NCI-H1930 (cell line): ENCODE measurements at places on chromosomes 7 and 10.

GRCh38 chr7:105391429-105391828, 2.7 kb upstream of the SRPK2 start:
- no peak for DNase-seq

GRCh38 chr7:46357290-46357689, 436.2 kb upstream of the IGFBP3 start:
- no peak for DNase-seq

- DNase-seq: no peak
Observed at GRCh38 chr7:42448901-42449300, 211.9 kb upstream of the GLI3 start.

DNA sequence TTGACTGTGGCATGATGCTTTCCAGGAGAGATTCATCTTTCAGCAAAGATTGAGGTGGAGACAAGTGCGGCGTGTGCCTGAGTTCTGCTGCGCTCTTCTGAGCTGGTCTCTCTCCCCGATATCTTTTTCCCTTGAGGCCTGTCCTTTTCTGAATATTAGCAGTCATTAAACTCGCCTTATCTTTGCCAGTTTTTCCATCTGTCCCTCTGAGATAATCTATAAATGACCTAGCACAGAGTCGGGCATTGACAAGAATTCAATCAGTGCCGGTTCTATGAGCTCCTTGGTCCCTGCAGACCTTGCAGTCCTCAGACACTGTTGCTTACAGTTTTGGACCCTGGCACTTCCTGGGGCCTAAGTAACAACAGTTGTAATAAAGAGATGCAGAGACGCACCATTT, 89.7 kb upstream of the IKZF1 start:
- DNase-seq: no peak

DNA sequence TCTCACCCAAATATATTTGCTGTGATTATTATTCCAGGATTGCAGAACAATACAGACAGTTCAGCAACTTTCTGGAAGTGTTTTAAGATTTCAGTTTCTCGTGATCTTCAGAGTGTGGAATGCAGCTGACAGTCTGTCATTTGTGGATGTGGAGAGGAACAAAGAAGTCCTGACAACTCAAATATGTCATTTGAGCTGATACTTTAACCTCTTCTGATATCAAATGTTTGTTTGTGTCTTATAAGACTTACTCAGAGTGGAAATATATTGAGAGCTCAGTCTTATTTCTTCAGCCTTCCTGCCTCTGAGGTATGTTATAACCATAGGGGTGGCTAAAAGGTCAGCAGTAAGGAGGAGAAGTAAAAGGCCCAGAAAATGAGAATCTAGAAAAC, 96.4 kb downstream of the OSBPL3 start:
- no peak for DNase-seq

DNA sequence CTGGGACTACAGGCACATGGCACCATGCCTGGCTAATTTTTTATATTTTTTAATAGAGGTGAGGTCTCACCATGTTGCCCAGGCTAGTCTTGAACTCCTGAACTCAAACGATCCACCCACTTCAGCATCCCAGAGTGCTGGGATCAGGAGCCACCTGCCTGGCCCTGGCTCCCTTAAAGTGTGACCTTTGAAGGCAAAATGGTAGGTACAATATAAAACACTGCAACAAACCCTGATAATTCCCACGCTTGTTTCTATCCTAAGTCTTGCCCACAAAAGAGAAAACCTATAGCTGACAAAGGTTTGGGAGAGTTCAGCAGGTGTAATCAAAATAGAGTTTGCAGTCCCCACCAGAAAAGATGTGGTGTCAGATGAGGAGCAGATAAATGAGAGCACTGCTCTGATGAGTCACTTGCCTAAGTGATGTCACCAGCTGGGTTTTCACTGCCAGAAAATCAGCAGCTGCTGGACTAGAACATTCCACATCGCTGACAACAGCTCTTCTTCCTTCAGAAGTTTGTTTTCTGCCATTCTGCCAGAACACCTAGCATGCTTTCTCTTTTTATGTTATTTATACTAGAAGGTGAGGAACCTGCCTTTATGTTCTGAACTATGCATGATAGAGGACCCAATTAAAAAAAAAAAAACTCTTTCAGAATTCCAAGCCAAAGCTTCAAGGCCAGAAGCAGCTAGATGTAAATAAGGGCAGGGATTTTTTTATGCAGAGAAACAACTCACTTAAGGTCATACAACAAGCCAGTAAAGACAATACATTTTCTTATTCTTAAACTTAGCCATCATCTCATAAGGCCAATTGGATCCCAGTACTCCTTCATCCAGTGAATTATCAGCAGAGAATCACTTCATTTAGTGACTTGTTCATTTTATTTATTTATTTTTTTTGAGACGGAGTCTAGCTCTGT, 18.0 kb downstream of the PURB start:
- no peak for DNase-seq

GRCh38 chr10:77190291-77190690, 447.3 kb downstream of the KCNMA1 start:
- no peak for DNase-seq

DNA sequence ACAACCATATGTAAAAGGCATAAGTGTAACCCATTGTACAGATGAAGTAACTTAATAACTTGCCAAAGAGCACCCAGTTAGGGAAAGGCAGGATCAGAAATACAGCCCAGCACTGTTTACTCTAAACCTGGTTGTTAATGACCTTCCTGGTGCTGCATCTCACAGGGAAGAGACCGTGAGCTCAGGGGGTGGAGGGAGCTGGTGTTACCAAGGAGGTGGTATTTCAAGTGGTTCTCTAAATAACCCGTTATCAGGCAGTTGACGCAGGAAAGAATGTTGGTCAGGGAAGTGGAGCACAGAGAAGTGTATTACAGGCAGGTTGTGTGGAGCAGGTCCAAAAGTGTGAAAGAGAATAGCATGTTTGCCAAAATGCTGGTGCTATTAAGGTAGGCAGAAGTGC, 4.4 kb upstream of the ST7 start:
- DNase-seq: no peak

DNA sequence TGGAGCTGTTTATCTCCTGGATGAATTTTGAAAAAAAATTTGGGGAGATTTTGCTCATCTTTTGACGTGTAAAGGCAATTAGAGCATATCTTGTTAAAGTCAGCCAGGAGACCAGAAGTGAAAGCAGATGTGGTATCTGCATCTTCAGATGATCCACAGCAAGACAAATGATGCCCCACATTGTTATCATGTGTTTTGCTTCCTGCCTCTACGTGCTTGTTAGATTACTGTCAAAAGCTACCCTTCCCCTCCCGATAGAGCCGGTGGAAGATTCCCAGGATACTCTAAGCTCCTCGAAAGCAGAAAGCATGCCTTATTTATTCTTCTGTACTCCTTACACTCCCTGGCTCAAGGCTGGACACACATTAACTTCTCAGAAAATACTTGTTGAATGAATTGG, 12.9 kb downstream of the COL17A1 start:
- DNase-seq: no peak

DNA sequence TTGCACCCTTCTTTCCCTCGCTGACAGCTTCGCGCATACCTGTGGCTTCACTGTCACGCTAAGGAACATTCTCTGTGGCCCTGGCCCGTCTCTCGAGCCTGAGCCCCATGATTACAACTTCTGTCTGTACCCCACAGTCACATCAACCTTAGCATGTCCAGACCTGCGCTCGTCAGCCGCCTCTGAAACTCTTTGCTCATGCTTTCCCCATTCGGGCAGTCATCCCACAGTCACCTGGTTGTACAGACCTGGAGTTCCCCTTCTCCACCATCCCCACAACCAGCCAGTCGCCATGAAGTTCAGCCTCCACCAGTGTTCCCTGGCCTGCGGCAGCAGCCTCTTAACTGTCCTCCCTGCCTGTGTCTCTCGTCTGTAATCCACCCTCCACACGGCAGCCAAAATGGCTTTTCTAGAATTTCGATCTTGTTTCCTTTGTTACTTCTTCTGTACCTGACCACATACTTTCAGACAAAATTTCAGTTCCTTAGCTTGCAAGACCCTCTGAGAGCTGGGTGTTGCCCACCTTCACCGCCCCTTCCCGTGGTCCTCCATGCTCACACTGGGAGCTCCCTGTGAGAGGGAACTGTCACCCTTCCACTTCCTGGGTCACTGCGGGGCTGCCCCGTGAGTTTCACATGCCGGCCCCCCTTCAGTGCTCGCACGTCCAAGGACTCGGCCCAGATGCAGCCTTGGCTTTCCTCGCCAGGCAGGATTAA, 229.2 kb downstream of the CELF2 start:
- DNase-seq: no peak

DNA sequence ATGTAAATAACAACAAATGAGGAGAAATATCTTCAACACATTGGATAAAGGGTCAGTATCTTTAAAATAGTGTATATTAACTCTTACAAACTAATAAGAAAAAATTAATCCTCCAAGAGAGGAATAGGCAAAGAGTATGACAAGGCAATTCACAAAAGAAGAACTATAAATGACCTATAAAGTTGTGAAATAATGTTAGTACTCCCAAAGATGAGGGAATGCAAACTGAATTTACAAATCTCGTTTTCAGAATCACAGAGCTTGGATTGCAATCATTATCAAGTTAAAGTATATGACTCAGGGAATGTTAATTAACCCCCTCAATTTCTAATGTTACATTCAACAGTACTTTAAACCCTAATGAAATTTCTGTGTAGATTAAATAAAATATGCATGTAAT, 87.3 kb upstream of the TARP start:
- DNase-seq: no peak

DNA sequence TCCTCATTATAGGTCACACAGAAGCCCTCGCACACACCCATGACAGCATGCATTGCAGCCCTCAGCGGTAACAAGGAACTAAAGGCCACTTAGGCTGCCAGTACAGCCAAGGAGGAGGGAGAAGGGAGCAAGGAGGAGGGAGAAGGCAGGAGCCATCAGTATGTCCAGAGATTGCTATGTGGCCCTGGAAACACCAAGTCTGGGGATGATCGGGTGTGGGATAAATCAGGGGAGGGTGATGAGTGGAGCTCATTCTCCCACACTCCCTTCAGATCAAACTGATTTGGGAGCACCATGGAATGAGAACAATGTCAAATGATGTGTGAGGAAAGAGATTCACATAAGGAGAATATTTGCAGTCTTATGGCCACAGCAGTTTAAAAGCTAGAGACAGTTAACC, 350.9 kb downstream of the TNS3 start:
- no peak for DNase-seq

GRCh38 chr7:116403265-116403664, 96.3 kb upstream of the CAV2 start:
- no peak for DNase-seq

- DNase-seq: no peak
Observed at GRCh38 chr10:12397941-12398340, 48.6 kb downstream of the CAMK1D start.

DNA sequence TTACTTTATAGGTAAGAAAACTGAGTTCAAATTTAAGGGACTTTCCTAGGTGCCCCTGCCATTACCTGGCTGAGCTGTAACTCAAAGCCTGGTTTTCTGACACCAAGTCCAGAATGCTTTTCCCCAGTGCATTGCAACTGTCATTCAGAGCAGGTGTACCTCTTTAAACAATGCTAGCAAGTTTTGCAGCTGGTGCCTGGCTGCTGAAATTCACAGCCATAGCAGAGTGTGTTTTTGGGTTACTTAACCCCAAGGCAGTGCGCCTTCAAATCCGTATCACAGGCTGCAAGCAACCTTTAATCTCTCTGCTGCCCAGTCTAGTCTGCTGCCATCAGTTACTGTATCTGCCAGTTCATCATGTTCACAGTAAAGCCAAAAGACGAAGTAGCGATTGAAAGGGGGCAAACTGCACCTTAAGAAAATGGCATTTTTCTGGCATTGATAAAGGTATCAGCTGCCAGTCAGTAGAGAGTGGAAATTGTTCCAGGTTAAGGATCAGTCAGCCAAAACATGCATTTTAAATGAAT, 265.4 kb downstream of the CSTF2T start:
- DNase-seq: no peak

GRCh38 chr7:150565239-150565638, 2.0 kb upstream of the GIMAP4 start:
- no peak for DNase-seq

DNA sequence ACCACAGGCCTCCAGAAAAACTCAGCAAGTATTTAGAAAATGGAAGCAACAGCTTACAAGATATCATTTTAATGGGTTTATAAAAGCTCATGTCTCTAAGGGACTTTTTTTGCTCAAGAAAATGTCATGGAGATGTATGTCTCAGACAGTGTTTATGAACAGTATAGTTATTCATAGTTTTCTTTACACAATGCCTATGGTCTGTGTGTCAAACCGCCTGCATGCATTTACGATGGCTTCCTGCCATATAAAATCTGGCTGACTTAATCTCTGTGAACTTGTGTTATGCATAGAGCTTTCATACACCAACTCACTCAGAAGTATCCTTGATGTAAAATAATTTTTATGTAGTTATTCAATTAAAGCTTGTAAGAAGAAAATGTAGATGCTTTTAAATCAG, 1314.2 kb upstream of the LRRTM3 start:
- DNase-seq: no peak

- no peak for DNase-seq
Observed at GRCh38 chr7:133419041-133419440, 166.2 kb downstream of the EXOC4 start.

GRCh38 chr7:6182993-6183392, 89.4 kb downstream of the CYTH3 start:
- DNase-seq: no peak

DNA sequence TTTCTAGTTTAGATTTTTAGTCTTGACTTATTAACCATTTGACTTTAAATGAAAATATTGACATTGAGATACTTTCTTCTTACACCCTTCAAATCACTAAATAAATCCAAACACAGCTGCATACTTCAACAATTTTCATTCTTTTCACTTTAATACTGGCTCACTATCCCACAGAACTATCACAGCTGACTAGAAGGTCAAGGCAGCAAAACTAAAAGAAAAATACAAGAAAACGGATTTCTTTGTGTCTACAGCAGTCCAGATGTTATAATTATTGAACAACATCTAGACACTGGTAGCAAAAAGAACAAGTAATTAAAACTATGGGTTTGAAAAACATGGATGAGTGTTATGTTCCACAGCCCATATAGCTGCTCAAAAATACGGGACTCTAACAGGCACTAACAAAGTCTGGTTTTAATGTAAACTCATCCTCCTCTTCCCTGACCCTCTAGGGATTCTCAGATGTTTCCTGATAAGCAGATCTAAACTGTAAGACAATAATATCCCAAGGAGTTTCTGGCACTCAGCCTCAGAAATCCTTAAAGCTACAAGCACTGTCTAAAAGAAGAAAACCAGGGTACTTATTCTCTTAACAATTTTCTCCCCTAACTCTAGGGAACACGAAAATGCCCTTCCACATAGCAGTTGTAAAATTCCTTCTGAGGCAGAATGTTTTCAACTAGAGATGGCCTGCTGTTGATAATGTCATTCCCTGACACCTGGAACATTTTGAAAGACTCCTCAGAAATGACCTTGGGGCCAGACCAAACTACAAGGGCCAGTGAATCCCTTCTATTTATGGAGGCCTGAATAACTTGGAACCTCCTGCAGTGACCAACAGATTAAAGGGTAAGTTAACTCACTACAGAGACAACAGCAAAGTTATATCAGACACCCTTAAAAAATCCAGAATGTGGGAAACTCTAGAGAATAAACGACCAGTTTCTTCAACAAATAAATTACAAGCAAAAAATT, 12.8 kb downstream of the DNMBP start:
- no peak for DNase-seq
